NCI-H1436 treated with DMSO at 0.1 percent for 48 hours (cell line): ENCODE measurements at places on chromosomes 2 and 18.

DNA sequence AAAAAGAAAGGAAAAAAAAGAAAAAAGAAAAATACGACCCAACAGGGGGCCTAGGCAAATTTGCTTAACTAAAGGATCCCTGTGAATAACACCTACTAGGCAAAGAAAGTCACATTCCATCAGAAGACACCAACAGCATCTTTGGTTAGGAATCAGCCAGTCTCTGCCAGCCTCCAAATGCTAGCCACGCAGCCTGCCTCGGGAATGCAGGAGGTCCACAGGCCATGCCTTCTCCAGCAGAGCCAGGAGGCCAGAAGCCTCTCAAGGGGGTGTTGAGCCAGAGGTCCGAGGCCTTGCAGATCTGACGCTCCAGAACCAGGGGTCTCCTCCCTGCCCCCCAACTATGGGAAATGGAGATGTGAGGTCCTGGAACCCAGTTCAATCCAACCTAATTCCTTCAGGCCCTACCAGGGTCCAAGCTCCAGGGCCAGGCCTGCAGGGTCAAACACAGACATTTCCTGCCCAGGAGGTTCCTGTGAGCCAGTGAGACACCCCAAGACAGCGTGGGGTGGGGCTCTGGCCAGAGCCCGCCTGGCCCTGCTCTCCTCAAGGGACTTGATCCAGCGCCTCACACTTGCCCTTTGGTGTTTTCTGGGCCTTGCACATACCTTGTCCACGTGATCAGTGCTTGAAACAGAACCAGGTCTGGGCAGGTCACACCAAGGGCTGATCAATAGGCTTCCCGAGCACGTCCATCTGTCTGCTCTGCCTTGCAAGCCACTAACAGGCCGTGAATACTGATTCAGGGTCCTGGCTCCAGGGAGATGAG is 289.6 kb upstream of the ID2 start:
- no peak for DNase-seq

DNA sequence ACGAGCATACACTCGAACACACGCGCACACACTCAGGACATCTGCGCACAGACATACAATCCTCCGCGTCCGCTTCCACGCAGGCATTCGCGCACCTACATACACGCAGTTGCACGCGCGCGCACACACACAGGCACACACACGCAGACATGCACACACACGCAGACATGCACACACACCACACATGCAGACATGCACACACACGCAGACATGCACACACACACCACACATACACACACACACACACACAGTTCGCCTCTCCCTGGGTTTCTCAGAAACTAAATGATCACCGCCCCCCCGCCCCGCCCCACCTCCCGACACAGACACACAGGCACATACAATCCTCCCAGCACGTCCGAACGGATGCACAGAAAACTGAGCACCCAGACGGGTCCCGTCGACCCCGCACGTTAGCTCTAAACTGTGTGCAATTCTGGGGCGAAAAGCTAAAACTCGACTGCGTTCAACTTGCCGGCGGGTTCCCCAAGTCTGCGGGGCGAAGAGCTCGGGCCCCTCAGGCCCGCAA is 1.0 kb downstream of the EPHA4 start:
- no peak for DNase-seq

DNA sequence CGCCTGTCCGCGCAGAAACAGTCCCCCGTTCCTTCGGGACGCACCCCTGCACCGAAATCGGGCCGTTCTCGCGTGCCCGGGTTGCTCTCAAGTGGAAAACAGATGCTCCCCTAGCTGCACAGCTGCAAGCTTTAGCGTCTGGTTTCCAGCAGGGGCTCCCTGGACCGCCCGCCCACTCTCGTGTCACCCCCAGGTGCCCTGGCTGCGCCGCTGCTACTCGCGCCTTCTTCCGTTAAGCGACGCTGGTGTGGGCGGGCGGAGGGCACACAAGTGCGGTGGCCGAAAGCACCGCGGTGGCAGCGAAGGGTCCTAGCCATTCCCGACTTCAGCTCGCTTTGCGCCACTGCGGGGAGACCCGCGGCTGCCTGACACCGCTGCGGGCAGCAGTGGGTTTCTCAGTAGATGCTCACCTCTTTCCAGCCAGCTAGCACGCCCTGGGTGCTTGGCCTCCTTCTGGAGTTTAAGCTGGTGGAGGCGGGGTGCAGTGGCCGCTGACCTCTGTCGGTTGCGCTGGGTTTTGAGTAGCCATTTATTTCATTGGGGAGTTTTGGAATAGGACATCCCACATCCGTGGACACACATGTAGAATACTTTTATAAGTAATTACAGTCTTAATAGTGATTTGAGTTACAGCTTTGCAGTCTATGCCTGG is 806 bp downstream of the ZNF407 start:
- DNase-seq = no peak

- no peak for DNase-seq
These were observed 106.0 kb upstream of the TAF1B start for GRCh38 chr2:9737053-9737875.

DNA sequence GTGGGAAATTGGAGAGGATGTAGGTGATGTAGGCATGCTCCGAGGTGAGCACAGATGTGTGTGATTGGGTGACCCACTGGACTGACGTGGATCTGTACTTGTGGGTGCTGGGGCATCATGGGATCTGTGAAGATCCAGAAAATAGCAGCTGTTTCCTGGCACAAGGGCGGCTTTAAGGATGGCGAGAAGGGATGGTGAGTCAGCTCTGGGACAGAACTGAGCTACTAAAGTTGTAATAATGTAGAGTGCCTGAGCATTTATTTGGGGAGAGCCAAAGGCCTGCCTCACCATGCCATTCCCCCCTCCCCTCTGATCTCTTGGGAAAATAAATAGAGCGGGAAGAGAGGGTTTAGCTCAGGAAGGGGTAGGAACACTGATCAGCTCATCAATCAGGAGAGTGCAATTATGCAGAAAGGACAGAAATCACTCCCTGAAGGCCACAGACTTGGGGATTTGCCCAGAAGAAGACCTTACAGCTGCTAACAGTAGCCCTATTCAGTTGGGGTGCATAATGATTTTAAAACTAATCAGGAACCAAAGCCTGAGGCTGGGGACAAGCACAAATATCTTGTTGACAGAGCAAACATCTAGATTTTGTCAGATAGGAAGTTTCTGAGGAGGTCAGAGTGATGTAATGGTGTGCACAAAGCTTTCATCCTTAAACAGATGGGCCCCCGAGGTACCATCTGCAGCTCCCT is 30.3 kb downstream of the TANC1 start:
- no peak for DNase-seq

DNA sequence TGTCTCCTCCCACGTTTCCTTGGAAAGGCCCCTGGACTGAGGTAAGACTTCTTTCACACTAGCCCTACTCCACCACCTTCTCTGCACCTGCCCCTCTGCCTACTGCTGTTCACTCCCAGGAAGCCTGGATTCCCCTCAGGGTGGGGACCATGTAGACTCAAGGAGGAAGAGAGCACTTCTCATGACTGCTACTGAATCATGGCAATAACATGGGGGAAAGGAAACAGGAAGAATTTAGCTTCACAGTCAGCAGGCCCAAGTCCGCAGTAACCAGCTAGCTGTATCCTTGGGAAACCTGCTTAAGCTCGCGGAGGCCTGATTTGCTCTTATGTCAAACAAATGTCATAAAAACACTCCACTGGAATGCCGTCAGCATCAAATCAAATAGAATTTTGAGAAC is 126.2 kb upstream of the CAPN13 start:
- DNase-seq = no peak

GRCh38 chr2:227785293-227785692 is 28.3 kb upstream of the CCL20 start:
- DNase-seq = no peak

DNA sequence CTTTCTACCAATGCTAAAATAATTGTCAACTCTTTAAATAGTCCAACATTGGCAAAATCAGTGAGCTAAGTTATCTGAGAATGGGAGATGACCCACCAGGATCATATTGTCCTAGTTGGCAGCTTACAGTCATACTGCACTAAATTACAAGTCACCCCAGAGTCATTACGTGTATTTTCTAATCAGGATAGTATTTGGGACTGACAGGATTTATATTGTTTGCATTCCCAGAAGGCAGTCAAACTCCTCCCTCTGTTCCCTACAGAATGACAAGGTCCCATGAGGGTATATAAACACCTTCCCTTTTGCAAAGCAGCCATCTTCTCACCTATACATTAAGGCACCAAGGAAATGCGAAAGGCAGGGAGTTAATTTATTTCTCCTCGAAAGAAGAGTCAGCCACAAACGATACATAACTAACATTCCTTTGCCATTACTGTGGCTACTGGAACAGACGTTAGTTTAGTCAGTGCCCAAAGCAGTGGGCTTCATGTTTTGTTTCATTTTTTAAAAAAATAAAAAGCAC is 125.3 kb downstream of the ANTXR1 start:
- no peak for DNase-seq

DNA sequence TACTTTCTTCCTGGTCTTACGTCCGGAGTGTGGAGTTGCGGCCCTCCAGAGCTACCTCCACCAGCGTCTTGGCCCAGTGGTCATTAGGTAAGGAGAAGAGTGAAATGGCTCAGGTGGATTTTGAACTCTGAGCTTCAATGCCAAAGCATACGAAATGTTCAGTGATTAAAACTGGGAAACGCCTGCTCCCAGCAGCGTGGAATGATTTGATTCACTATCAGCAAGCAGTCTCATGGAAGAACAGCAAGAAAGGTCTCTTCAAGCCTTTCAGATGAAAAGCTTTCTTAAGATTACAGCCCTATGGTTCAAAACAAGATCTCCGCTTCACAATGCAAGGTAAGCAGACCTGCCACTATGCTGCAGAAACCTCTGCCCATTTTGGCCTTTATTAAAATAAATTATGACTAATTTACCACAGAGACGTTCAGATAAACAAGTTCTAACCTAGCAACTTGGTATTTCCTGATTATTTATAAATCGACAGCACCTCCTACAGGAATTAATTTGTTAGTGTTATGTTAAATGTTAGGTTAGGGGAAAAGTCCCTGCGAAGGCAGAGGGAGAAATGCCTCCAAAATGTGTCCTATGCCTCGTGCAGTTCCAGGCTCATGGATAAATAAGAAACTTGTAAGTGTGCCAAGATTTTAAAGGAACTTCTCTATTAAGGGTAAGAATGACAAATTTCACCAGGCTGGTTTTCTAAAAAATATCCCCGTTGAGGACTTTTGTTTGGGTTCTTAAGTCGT is 10.1 kb downstream of the SP9 start:
- no peak for DNase-seq

- no peak for DNase-seq
These were observed 1289.2 kb downstream of the DSC3 start for GRCh38 chr18:29753379-29753778.

- no peak for DNase-seq
These were observed 36.1 kb downstream of the RNF152 start for GRCh38 chr18:61856678-61857077.

- DNase-seq = no peak
These were observed 27.7 kb downstream of the NFATC1 start for GRCh38 chr18:79423211-79424007.

DNA sequence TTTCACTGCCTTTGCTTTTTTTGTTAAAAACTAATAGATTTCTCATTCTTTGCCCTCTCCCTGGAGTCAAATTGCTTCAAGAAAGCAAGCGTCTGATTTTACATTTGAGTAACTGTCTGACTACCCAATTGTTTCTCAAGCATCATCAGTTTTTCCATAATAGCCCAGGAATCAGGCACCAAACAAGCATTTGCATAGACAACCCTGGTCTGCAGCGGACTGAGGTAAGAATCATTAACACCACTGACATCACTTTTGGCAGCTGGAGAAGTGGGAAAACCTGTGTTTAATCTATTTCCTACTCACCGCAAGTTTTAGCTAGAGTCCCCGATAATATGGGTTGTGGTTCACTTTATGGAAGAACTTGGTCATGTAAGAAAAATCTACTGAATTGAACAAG is 55.7 kb downstream of the IRS1 start:
- no peak for DNase-seq

DNA sequence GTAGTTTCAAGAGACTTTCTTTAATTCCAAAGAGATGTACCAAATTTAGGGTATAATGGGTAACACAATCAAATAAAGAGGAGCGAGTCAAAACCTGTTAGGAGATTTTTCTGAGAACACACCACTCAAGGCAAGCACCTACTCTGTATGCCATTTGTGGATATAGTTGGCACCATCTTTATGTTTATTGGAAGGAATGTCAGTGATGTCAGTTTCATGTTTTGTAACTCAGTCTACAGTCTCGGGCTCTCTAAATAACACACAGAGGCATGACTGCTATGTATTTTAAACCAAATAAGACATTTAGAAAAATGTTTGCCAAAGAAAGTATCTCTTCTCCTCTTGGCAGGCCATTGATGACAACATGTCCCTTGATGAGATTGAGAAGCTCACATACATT is 59.7 kb downstream of the CPS1 start:
- DNase-seq = no peak

GRCh38 chr2:201383136-201383535 is 26.0 kb upstream of the FLACC1 start:
- DNase-seq = no peak

- no peak for DNase-seq
These were observed 84.8 kb upstream of the ITGA6 start for GRCh38 chr2:172342611-172343010.

- no peak for DNase-seq
These were observed 2.1 kb downstream of the SERTAD2 start for GRCh38 chr2:64651590-64651989.

- no peak for DNase-seq
These were observed 22.0 kb downstream of the KATNAL2 start for GRCh38 chr18:46939337-46939963.

- DNase-seq = no peak
These were observed 326.4 kb downstream of the EIPR1 start for GRCh38 chr2:3051266-3051665.

- DNase-seq = no peak
These were observed 545 bp upstream of the CDCA7 start for GRCh38 chr2:173354073-173354581.

- DNase-seq = no peak
These were observed 142.6 kb upstream of the MSH6 start for GRCh38 chr2:47640356-47640755.

DNA sequence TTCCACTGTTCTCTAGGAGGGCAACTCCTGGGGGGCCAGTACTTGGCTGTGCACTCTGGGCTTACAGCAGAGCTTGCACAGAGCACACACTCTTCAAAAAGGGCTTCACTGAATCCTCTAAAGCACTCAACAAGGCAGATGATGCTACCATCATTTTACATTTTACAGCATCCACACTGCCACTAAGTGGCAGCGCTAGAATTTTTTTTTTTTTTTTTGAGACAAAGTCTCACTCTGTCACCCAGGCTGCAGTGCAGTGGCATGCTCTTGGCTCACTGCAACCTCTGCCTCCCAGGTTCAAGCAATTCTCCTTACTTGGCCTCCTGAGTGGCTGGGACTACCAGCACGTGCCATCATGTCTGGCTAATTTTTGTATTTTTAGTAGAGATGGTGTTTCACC is 8.6 kb downstream of the AMMECR1L start:
- DNase-seq = no peak
